ENCODE measurements at places on chromosomes 1 and 21.

GRCh38 chr1:117622726-117623125, 16.9 kb downstream of the TENT5C start:
- no peak for DNase-seq

GRCh38 chr1:169601096-169601881, 15.0 kb upstream of the F5 start:
- DNase-seq: no peak

GRCh38 chr1:100323419-100324106, 28.7 kb upstream of the CDC14A start:
- DNase-seq: no peak

DNA sequence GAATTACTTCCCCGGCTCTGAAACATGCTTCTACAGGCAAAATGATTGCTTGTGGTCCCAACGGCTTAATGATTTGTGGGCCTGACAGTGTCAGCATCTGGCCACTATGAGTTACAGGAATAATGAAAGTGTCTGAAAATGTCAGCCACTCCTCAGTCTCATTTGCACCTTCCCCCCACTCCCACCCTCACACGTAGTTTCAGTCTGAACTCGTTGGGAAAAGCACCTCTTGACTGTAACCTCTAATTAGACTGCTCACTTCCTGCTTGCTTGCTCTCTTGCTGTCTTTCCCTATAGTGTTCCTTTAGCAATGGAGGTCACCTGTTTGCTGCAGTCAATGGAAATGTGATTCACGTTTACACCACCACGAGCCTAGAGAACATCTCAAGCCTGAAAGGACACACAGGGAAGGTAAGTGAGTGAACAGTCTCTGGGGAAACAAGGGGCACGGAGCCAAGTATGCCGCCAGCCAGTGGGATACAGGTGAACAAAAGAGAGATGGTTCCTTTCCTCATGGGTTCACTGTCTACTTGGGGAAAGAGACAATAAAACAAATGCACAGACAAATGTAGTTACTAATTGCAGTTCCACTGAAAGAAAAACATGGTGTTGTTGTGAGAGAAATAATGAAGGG, 27.1 kb downstream of the CFAP57 start:
- DNase-seq: no peak

All from iPS DF 6.9 (cell line).